ENCODE measurements at places on chromosomes 7 and 10.

- no peak for DNase-seq
Measured at GRCh38 chr7:70598976-70599375, 533.0 kb upstream of the GALNT17 start.

- no peak for DNase-seq
Measured at GRCh38 chr10:132519382-132520176, 18.0 kb upstream of the INPP5A start.

GRCh38 chr7:54846273-54846672 is 87.3 kb upstream of the SEC61G start:
- DNase-seq, result no peak

GRCh38 chr10:61076572-61077114 is 132.7 kb upstream of the RHOBTB1 start:
- DNase-seq, result no peak

- DNase-seq, result no peak
Measured at GRCh38 chr7:126574276-126575250, 678.2 kb downstream of the GRM8 start.

GRCh38 chr10:60114765-60115586 is 208.6 kb upstream of the CCDC6 start:
- no peak for DNase-seq

- no peak for DNase-seq
Measured at GRCh38 chr7:131648491-131648890, 92.1 kb upstream of the PODXL start.

- no peak for DNase-seq
Measured at GRCh38 chr10:125079091-125079600, 81.2 kb downstream of the CTBP2 start.

- no peak for DNase-seq
Measured at GRCh38 chr10:131430716-131431412, 119.3 kb upstream of the TCERG1L start.

GRCh38 chr10:36675458-36675880 is 449.9 kb upstream of the ANKRD30A start:
- DNase-seq, result no peak

- DNase-seq, result no peak
Measured at GRCh38 chr7:75757860-75758259, 14.2 kb downstream of the CCL26 start.

DNA sequence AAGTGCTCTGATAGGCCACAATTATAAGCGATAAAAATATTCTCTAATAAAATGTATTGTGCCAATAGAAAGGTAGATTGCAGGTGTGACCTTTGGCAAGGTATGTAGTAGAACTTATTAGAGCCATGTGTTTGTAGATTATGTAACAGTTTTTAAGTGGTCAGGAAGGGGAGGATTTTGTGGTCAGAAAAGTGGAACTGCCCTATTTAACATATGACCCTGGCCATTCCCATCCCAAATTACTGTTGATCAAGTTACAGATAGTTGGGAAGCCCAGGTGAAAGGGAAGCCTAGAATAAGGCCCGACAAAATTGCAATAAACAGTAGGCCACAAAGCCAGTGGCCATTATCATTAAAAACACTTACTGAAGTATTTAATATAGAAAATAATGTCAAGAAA is 89.2 kb downstream of the SPAG6 start:
- no peak for DNase-seq

DNA sequence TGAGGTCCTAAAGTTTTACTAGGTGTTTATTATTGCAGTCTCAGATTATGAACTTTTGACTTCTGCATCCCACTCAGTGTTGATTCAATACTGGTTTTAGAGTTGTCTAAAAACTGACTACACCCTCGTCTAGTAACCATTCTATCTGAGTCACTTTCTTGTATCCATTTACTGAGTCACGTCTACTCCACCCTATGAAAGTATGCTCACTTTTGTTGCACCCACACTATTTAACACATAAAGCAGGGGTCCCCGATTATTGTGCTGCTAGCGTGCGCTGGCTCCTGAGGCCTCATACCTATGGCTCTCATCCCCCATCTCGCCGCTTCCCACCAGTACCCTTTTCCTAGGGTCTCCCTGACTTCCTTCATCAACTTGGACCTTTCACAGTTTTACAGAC is 2.0 kb downstream of the SAMD9 start:
- DNase-seq, result no peak

DNA sequence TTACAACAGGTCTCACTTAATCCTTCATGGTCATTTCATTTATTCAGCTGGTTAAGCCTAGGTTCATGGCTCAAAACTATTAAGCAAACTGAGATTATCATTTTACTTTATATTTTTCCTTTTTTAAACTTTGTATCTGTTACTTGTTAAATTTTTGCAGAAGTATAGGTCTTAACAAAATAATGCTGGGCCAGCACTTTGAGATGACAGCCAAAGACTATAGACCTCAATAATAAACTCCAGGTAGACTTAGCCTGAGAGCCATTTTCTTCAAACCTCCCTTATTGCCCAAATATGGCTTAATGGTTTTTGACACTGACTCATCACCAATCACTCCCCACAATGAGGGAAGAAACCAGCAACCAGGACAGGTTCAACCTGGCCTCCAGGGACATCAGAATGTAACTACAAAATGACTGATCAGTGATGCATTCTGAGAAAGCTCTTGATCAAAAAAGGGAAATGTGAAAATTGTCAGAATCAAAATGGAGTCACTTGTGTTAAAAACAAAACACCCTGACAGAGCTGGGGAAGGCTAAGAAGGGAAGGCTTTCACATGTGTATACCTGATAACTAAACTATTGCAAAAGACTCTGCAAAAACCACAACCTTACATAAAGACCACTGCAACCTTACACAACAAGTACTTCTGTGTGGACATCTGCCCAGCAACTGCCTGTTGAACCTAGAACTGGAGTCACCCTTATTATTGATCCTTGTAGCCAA is 2.1 kb upstream of the CCDC126 start:
- no peak for DNase-seq

GRCh38 chr7:47550788-47551470 is 31.0 kb downstream of the TNS3 start:
- DNase-seq, result no peak

- no peak for DNase-seq
Measured at GRCh38 chr7:71705901-71706596, 574.1 kb downstream of the GALNT17 start.

DNA sequence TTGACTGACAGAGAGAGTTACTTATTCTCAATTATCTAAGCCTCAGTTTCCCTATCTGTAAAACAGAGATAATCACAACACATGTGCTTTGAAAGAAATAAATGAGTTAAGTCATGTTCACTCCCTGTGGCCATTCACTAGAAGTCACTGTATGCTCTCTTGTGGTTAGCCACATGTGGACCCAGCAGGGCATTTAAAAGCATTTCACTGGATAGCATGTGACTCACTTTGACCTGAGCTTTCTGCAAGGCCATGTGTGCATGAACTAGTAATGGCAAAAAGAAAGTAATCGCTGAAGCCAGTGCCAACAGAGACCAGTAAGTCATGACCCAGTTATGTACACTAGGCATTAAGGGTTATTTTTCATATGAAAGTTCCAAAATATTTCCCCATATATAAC is 557.0 kb upstream of the IGFBP3 start:
- no peak for DNase-seq

- no peak for DNase-seq
Measured at GRCh38 chr7:72223351-72223750, 188.8 kb downstream of the CALN1 start.

DNA sequence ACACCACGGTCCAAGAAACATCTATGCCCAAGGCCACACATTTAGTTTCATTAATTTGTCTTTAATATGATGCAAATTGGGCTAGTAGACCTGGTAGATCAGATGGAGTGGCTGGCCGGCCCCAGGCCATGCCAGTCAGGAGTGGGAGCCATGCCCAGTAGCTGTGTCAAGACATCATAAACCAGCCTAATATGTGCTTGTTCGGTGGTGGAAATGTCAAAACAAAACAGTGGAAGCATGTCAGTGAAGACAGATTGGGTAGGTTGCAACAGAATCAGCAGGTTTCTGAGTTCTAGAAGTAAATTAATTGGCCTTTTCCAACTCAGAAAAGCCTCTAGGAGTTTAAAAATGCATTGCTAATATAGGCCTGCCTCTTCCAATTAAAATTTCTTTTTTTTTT is 124.7 kb downstream of the NRP1 start:
- DNase-seq, result no peak

- DNase-seq, result no peak
Measured at GRCh38 chr10:9091530-9092093, 1037.1 kb downstream of the GATA3 start.

GRCh38 chr7:30163231-30163894 is 28.6 kb downstream of the MTURN start:
- no peak for DNase-seq

- no peak for DNase-seq
Measured at GRCh38 chr10:8595140-8595539, 540.7 kb downstream of the GATA3 start.

DNA sequence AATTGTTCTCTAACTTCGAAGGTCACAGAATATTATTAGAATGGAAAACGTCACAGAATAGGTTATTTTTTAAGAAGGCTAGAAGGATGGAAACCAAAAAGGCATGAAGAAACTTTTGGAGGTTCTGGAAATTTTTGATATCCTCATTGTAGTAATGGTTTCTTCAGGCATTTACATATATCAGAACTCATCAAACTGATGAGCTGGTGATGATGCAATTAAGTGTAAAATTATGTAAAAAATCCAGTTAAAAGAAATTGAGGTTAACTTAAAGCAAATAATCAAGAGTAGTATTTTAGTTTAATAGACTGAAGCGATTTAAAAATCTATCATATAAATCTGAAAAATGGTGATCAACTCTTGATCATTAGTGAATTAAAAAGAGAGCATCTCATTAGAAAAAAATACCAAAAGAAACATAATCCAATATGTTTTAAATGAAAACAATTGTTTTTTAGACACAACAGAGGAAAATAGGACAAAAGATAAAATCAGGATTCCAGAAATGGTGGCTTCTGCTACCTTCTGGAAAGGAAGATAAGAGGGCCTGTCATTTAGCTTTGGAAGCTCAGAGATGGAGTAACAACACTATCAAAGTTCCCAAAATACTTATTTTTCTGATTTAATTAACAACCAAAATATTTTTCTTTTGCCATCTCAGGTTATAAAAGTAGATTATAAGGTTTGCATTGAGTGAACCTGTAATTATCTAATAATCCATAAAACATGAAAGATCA is 9.8 kb downstream of the PSMA2 start:
- no peak for DNase-seq

GRCh38 chr7:110090110-110090820 is 1000.7 kb upstream of the LRRN3 start:
- no peak for DNase-seq

GRCh38 chr10:104501864-104502579 is 139.1 kb upstream of the SORCS3 start:
- DNase-seq, result no peak

DNA sequence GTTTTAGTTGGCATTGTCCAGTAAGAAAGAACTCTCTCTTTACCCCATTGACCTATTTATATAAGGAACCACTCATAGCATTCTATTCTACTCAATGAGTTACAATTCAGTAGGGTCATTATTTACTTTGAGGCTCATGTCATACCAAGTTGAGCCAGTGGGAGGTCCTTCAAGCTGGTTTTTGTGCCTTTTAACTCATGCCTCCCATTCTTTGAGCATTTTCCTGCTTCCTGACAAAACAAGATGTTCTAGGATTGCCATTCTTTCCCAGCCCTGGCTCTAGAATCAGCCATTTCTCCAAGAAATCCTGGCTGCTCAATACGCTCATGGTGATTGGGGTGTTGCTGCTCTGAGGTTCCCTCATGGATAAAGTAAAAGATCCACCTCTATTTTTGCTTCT is 250.1 kb downstream of the ABCA13 start:
- DNase-seq, result no peak

DNA sequence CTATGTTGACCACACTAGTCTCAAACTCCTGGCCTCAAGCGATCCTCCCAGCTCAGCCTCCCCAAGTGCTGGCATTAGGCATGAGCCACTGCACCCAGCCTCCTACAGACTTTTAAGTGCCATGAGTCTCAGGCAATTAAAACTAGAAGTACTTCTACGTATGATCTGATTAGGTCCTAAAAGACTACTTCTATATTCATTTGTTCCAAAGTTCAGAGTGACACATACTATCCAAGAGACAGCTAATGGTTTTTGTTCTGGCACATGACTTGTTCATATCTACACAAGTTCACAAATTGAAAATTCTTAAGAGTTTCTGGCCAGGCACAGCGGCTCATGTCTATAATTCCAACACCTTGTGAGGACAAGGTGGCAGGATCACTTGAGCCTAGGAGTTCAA is 11.7 kb downstream of the ARHGAP19 start:
- DNase-seq, result no peak

- no peak for DNase-seq
Measured at GRCh38 chr10:46525824-46526681, 30.4 kb downstream of the GPRIN2 start.

GRCh38 chr10:5515948-5516761 is 8.6 kb upstream of the CALML3 start:
- DNase-seq, result no peak

DNA sequence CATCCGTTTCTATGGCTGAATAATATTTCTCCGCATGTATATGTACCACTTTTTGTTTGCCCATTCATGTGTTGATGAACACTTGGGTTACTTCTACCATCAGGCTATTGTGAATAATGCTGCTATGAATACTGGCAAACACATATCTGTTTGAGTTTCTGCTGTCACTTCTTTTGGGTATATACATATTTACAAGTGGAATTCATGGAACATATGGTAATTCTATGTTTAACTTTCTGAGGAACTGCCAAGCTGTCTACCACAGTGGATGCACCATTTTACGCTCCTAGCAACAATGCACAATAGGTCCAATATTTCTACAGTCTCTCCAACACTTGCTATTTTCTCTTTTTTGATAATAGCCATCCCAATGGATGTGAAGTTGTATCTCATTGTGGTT is 5.5 kb upstream of the ZNF488 start:
- no peak for DNase-seq

DNA sequence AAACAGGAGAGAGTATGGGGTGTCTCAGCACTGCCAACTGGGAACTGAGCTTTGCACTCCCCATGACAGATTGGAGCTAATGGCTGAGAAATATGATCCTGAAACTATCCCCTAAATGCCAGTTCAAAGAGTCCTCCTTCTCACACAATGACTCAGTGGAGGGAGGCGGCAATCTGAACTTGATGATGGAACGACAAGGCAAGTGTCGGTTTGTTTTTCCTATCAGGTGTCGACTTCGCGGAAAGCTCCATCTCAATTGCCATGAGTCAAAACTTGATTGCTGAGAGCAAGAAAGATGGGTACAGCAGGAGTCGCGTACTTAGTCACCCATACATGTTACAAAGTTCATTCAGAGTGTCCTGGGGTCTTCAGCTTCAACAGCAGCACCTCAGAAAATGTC is 52.5 kb downstream of the NPY start:
- DNase-seq, result no peak

Measured in NCI-H1048 (cell line).